HCEC 1CT (cell line): ENCODE measurements at places on chromosomes 3 and 15.

DNA sequence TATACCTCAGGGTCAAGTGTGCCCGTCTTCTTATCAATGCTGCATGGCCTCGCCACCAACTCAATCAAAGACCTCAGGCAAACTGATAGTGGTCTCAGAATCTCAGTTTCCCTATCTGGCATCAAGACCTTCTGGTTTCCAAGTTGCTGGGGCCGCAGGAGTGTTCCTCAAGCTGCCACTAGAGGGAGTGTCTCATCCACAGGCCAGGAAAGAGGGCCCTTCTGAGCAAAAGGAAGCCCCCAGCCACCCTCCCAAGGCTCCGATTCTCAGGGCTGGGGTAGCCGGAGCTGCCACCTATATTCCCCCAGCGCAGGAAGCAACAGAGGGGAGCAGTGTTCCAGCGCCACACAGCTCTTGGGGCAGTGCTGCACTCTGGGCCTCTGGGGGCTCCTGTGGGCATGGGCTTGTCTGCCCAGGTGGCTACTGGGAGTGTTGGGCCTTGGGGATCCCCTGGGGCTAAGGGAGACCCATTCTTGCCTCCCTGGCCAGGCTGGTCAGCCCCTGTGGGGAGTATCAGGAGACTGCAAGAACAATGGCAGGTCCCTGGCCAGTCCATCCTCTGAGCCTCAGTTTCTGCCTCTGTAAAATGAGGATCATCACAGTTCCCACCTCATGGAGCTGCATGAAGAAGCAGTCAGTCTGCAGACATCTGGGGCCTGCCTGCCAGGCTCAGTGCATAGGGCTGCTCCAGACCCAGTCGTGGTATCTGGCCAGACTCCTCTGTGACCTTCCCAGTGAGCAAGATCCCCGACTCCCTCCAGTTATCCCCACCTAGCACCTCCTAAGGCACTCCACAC is 23.4 kb upstream of the SEC13 start:
- peak; percentile 41 for DNase-seq

DNA sequence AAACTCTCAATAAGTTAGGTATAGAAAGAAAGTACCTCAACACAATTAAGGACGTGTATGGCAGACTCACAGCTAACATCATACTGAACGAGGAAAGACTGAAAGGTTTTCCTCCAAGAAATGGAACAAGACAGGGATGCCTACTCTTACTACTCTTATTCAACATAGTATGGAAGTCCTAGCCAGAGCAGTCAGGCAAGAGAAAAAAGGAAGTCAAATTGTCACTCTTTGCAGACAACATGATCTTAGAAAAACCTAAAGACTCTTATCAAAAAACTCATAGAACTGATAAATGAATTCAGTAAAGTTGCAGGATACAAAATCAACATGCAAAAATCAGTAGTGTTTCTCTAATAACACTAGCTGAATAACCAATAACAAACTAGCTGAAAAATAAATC is 96.0 kb downstream of the C3orf70 start:
- no peak for DNase-seq

- DNase-seq: no peak
Observed at GRCh38 chr15:87618203-87618725, 638.3 kb downstream of the NTRK3 start.

- DNase-seq: peak; percentile 64
Observed at GRCh38 chr15:39084674-39085530, 496.0 kb upstream of the THBS1 start.

- no peak for DNase-seq
Observed at GRCh38 chr3:16382845-16383244, 117.8 kb downstream of the OXNAD1 start.

DNA sequence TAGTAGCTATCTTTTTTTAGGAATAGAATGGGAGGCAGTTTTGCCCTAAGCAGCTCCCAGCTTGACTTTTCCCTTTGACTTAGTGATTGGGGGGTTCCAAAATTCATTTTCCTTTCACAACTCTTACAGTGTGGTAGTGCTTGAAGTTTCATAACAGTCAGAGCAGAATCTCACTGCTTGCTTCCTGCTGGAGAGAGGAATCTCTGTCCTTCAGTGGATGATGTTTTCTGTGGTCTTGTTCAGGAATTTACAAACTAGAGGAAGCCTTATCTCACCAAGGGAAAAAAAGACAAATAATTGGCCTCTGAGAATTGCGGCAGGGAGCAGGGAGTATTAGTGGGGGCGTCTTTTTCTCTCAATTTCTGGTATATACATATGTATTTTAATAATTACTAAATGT is 326.6 kb upstream of the C2CD4B start:
- DNase-seq: no peak

- peak; percentile 37 for DNase-seq
Observed at GRCh38 chr3:76715426-76715825, 324.5 kb upstream of the ROBO2 start.

GRCh38 chr3:49470714-49471420 is 800 bp downstream of the DAG1 start:
- no peak for DNase-seq

GRCh38 chr3:123198372-123198771 is 3.4 kb upstream of the SEC22A start:
- no peak for DNase-seq

- peak; percentile 79 for DNase-seq
Observed at GRCh38 chr15:40044717-40045571, 6.0 kb upstream of the SRP14 start.

DNA sequence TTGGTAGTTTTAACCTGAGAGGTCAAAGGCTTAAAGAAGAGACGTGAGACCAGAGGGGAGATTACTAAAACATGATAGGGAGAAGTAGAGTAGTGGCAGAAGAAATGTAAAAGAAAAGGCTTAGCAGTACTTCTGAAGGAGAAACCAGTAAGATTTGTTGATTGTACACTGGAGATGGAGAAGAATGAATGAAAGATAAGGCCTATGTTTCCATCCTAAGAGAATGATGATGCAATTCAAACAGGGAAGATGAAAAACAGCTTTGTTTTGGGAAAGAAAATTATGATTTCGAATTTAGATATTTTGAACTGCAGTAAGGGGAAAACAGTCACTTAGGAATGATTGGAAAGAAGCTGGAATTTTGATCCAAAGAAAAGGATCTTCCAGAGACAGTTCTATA is 97.4 kb upstream of the PLXND1 start:
- no peak for DNase-seq

GRCh38 chr3:117955196-117955595 is 1079.5 kb downstream of the IGSF11 start:
- DNase-seq: no peak

DNA sequence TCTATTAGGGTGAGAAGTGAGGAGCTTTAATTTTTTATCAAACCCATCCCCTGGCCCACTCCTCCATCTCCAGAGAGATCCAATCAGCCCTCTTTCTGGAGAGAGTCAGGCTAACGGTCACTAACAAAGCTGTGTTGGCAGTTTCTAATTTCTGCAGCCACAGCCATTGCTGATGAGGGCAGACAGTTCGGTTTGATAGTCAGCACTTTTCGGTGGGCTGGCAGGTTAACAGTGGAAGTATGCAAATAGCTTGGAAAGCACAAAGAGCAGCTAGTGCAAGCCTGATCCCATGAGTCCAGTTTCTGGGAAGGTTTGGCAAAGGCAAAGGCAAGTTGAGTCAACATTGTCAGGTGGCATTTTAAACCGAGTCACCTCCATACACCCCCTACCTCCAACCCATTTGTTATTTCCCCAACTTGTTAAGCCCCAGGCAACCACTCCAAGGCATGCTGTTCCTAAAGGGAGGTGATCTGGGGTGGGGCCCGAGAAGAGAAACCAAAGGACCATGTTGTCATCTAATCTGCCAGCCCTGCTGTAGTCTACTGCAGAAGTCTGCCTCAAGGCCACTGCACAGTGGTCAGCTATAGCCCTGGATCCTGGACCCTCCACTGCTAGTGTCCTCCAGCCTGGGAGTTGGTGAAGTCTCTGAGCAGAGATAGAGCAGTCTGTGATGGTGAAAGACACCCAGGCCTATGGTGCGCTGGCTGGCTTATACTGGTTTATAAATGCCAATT is 1.7 kb downstream of the CCR1 start:
- no peak for DNase-seq

GRCh38 chr15:51134416-51135199 is 39.9 kb upstream of the TNFAIP8L3 start:
- DNase-seq: no peak

GRCh38 chr3:107063351-107063750 is 313.9 kb upstream of the CCDC54 start:
- DNase-seq: no peak

DNA sequence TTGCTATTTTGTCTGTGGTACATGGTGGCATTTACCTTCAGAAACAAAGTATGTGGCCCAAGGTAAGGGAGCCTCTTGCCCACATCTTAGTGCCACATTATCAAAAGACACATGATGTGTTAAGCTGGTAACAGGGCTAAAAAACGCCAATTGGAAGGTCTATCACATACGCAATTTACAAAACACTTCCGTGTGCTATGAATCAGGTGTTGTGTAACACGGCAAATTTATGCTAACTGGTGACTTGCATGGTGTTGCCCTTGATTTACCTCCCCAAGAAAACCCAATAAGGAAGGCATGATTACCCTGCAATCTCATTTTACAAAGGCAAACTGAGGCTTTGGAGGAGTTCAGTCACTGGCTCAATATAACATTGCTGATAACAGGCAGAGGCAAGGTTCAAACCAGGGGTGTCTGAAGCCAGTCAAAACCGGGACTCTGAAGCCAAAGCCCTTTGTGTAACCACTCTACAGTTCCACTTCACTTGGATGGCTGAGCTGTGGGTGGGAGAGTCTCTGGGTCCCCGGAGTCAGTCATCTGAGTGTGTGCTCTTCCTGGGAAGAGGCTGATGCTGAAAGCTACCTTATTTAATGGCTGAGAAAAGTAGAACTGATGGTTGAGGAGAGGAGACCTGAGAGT is 103.9 kb upstream of the BCL6 start:
- DNase-seq: no peak

DNA sequence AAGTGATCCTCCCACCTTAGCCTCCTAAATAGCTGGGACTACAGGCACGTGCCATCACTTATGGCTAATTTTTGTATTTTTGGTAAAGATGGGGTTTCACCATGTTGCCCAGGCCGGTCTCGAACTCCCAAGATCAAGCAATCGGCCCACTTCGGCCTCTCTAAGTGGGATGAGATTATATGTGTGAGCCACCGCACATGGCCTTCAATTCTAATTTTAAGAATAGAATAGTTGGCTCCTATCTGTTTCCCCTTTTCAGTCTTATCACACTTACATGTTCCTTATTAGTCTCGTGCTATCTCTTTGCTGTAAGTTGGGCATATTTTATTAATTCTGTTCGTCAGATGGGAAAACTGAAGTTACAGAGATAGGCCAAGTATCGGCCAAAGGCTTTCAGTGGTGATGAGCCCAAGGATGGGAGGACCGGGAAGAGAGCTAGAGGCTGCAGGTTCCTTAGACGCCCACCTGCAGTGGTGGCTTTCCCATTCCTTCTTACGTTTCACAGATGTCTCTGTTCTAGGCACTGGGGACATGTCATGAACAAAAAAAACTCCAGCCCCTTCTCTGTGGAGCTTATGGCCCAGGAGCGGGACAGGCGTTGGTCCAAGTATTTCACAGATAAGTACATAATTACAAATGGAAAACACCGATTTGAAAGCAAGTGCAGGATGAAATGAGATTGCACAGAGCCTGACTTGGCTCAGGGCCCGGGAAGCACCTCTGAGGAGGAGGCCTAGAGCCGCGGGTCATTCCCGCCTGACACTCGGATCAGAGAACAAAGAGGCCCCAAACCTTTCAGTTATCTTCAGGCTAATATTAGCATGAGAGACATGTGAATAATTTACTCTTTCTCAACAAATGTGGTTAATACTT is 91.1 kb upstream of the KLF13 start:
- DNase-seq: no peak

GRCh38 chr3:139629033-139629432 is 48.7 kb downstream of the NMNAT3 start:
- no peak for DNase-seq

DNA sequence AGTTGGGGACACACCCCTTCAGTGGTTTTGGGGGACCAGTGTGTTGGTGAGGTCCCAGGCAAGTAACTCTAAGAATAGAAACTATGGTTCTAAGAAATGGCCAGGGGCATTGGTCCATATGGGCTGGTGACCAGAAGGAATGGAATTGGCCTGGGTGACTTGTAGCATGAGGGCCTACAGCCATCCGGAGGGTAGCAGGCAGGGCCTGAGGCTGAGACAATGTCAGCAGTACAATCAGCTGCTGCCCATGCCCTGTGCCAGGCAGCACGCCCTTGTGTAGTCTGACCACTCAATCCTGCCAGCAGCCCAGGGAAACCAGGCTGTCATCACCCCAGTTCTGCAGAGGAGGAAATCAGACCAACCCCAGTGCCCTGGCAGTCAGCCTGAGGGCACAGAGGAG is 100.6 kb downstream of the DNAJB8 start:
- DNase-seq: no peak

GRCh38 chr3:42499478-42499871 is 3.0 kb upstream of the VIPR1 start:
- DNase-seq: no peak

- DNase-seq: peak; percentile 79
Observed at GRCh38 chr15:60396958-60397771, 621 bp downstream of the ANXA2 start.

DNA sequence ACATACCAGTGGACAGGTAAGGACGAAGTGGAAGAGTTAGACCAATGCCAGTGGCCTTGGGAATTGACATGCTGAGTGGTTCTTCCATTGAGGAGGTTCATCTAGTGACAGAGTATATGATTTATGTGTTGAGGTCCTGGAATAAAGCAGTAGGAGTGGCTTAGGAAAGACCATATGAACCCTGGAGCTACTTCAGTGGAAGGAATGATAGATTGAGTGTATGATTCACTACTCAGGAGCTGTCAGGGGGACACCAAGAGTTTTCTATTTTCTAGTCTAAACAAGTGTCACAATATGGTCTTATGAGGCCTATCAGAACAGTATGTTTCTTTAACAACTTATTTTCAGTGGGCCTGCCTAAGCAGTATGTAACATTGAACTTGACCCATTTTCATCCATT is 63.9 kb downstream of the NME9 start:
- DNase-seq: no peak

DNA sequence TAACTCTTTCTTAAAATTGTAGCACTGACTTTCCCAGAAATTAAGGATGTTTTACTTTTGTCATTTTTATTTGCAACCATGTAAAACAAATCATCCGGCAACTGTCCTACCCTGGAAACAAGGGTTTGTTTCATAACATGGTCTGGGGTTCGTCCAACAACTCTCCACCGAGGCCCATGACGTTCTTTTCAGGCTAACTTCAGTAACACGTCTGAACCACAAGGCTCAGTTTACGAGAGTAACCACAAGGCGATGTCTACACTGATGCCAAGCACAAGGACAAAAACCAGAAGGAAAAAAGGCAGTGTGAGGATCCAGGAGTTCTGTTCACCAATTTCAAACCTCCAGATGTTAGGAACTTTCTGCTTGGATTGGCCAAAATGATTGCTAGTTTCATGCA is 546.1 kb downstream of the NTRK3 start:
- no peak for DNase-seq

DNA sequence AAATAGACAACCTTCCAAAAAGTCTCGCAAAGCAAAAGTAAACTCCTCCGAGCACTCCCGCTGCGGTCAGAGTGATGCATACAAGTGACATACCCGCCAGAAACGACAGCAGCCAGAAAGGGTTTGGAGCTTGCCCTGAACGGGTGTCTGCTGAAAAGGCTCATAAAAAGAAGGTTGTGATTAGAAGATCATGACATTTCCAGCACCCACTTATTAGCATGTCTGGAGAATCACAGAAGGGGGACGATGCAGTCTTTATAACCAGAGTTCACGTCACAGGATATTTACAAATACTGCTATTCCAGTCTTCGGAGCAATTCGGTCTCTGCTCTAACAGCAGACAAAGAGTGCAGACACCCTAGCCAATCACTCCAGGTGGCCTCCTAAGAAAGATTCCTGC is 59.1 kb upstream of the FRMD4B start:
- peak; percentile 11 for DNase-seq

GRCh38 chr3:90052425-90052950 is 945.1 kb downstream of the EPHA3 start:
- peak; percentile 52 for DNase-seq
